ENCODE measurements at places on chromosomes 3 and 15.

DNA sequence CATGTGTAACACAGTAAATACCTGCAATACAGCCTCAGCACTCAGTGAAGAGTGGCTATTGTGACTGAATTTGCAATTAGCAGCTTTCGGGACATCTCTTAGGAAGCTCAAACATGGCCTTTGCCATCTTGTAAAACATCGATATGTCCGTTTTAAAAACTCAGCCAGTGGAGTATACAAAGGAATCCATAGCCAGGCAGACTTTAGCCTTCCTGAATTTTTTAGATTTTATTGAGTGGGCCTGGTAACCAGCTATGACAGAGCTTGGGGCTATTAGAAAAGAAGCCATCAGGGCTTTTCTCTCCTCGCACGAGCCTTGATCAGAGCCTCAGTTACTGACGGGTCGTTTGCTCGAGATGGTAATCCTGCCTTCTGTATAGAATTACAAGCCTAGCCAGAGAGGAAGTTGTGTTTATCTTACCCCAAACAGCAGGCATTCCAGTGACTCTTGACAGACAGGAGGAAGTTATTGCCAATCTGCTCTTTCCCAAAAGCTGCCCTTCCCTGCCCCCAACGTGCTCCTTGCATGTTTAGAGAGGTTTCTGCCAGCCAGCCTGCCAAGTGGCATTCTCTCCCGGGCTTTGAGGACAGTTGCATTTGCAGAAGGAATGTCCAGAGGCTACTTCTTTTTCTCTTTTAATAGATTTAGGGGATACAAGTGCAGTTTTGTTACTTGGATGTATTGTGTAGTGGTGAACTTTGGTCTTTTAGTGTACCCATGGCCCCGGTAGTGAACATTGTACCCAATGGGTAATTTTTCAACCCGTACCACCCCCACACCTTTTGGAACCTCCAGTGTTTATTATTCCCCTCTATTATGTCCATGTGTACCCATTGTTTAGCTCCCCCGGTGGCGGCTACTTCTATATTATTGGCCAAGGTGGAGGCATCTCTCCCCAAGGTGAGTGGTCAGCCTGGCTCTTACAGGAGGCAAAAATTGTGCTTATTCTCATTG lies 40.6 kb downstream of the ITPR1 start:
- DNase-seq = no peak

- DNase-seq = no peak
Observed at GRCh38 chr3:181056136-181056732, 66.7 kb upstream of the DNAJC19 start.

DNA sequence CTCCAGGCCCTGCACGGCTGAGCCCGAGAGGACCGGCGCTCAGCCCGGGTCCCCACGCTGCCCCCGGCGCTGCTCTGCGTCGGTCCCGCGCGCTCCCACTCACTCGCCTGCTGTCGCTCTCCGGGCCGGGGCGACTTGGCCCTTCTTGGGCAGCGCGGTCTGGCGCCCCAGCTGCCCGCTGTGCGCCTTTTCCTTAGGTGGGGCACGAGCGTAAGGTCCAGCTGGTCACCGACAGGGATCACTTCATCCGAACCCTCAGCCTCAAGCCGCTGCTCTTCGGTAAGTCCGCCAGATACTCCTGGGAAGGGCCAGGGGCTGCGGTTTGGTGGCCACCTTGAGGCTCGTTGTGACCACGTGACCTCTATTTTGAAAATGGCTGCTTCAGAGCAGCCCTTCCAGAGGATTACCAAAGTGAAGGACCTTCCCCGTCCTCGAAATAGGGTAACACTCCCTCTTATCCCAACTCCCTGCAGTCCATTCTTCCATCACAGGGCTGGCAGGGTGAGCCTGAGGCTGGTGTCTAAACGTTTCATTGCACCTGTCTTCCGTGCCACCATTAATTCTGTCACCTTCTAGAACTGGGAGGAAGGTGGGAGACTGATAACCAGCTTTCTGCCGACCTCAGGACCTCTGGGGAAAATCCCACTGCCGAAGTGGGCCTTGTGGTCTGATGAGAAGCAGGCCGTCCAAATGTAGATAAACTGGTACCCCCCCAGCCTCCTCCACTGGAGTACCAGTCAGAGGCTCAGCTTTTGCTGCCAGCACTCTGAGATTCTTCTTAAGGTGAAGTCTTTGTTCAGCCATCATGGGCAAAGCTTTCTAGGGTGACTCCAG lies 812 bp downstream of the P4HTM start:
- no peak for DNase-seq

DNA sequence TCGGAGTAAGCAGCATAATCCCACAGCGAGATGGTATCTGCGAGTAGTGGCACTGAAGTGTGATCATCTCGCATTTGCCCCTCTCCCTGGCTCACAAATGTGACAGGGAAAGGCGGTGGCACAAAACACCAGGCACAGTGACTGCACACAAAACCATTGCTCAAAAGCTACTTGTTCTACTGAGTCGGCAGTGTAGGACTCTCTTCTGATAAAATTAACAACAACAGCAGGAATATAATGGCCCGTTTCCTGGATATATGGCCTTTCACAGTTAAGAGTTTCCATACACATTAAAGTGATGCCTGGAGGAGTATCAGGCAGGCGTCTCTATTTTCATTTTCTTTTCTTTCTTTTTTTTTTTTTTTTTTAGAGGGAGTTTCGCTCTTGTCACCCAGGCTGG lies 69.0 kb downstream of the MYO1E start:
- DNase-seq = no peak

GRCh38 chr15:51706291-51706690 lies 25.0 kb downstream of the SCG3 start:
- no peak for DNase-seq

GRCh38 chr3:114615523-114616085 lies 321.8 kb downstream of the TIGIT start:
- no peak for DNase-seq

- DNase-seq = no peak
Observed at GRCh38 chr3:127644641-127645370, 15.8 kb downstream of the PODXL2 start.

GRCh38 chr15:96392380-96393208 lies 62.1 kb downstream of the NR2F2 start:
- no peak for DNase-seq

DNA sequence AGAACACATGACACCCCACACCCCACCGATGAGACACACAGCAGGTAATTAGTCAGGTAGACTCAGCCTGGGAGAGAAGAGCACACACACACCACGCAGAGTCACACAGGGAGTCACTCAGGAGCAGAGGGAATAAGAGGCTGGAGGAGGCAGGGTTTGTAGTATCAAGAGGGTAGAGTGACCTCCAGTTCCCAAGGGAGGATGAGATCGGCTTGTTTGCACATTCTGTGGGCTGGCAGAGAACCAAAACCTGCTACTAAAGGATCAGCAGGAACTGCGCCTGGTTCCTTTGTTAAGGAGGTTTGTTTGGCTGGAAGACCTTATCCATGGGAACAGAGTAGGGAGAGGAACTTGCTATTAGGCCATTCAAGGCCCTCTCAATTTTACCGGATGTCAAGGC lies 281.4 kb upstream of the SLCO3A1 start:
- no peak for DNase-seq

- DNase-seq = no peak
Observed at GRCh38 chr3:53171827-53172505, 11.0 kb downstream of the PRKCD start.

GRCh38 chr3:191298846-191299245 lies 30.3 kb upstream of the CCDC50 start:
- DNase-seq = no peak

- DNase-seq = no peak
Observed at GRCh38 chr3:158233791-158234190, 123.9 kb downstream of the RSRC1 start.

DNA sequence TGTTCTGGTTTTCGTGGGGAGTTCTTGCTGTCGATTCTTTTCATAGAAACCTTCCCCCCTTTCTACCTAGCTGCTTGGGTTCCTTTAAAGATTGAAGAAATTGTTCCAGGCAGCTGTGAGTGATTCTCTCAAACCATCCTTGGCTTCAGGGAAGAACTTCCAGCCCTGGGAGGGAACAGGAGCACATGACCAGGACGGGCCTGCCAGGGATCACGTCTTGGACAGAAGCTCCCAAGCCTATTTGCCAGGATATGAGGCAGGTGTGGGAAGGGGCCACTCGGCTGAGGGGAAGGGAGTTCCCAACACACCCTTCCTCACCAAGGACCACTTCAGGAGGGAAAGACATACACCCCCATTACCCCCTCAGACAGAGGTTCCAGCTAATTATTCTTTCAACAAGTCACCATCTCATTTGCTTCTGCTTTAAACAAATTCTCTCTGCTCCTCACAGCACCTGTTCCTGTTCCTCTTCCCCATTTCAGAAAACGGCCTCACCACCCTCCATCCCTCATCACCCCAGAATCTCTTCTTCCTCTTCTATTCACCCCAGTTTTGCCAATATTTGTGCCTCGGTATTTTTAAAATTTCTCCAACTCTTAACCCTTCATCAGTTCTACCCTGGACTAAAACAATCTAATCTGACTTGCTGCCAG lies 62.5 kb downstream of the WHAMM start:
- DNase-seq = no peak

- DNase-seq = no peak
Observed at GRCh38 chr3:69472093-69472492, 86.2 kb upstream of the FRMD4B start.

- DNase-seq = no peak
Observed at GRCh38 chr3:54793171-54793570, 134.7 kb downstream of the LRTM1 start.

DNA sequence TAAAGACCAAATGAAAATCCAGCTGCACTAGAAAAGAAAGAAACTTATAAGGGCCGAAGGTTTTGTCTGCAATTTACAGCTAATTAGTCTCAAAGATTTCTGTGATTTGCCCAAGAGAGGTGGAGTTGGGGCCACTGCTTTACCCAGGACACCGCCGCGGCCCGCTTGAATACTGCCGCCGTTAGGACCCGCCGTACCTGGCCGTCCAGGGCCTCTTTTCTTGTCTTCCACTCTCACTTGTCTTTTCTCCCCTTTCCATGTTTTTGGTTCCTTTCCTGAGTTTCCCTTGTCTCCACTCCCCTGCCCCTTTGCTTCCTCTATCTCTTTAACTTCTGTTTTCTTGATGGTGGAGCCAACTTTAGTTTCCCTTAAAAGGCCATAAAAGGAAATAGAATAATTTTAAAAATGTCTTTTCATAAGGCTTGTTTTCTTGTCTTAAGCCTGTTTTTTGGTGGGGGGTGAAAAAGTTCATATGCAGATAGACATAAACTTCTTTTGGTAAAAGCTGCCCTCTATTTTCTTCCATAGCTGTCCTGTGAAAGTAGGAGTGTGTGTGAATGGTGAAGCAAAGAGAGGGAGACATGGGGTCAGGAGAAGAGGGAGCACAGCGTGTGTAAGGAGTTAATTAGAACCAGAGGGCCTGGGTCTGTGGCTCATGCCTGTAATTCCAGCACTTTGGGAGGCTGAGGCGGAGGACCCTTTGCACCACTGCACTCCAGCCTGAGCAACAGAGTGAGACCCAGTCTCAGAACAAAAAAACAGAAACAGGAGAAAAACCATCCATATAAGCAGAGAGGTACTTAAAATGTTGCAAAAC lies 16.0 kb upstream of the CCNL1 start:
- DNase-seq = no peak

DNA sequence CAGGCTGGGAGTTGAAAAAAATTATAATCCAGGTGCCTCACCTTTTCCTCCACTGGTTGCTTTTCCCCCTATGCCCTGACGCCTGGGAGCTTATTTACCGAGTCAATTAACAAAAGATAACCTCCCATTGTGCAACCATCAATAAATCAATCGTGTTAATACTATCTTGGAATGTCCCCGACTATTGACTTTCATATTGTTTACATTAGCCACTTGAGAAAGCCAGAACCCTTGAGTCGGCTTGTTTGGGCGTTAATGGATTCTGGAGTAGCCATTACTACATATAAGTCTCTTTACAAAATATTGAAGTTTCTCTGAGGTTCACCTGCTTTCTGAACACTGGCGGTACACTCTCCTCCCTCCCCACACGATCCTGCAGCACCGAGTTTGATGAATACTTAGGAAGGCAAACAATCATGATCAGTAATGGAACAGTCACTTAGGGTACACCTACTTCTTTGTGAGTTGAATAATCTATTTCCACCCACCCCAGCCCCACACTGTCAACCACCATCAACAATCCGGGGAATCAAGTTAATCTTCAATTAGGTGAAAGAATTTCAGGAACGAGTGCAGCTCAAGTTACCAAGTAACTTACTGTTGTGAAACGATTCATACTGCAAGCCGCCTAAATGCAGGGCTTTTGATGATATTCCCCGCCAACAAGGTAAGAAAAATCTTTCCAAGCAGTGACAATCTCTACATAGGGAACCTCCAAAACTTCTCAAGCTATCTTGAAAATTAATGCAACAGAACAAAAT lies 159.3 kb upstream of the NR2F2 start:
- no peak for DNase-seq

DNA sequence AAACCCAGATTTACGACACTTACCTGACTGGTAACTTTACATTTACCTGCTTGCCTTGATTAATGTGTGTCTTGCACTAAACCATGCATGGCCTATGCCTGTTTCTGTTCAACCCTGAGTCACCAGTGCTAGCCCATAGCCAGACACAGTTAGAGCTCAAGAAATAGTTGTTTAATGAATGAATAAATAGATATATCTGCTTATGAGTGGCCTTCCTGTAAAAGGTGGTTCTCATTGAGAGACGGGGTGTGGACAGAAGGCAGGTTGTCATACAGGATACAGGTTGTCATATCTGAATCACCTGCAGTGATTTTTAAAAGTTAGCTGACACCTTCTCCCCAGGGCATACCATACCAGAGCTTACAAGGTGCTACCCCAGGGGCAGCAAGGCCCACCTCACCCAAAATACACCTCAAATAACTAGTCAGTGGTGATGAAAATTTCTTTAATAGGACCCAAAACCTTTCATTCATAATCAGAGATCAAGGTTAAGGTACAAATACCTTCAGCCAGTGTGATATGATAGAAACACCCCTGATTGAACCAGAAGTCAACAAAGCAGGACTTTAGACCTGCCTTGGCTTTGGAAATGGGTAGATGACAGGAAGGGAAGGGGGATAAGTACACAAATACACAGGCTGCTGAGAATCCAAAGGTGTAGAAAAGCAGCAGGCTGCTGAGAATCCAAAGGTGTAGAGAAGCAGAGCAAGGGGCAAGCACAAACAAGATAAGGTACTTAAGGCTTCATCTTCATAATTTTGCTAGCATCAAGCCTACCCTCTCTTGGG lies 45.4 kb upstream of the TSC22D2 start:
- no peak for DNase-seq

DNA sequence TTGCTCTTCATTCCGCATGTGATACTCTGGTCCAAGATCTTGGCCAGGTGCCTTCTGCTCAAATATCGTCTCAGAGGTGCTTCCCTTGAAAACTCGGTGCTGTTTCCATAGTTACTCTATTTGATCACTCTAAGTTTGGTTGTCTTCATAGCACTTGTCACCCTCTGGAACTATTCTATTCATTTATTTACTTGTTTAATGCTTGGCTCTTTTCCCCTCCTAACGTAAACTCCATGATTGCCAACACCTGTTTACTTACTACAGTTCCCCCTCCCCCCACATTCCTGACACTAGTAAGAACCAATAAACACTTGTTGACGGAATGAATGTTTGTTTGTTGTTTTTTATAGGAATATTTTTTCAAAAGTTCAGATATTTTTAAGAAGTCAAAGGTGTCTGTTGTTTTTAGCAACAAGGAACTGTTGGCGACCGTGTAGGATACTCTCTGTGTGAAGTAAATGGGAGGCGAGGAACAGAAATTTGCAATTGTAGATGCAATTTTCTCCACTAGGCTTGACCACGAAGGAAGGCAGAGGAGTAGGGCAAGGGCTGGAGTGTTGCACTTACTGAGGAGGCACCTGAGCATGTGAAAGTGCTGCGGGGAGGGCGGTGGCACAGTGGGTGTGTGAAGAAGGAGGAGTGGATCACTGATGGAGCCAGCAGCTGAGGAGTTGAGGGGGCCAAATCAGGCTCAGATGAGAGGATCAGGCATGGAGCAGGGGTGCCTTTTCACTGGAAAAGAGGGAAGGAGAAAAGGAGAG lies 48.4 kb downstream of the MOBP start:
- DNase-seq = no peak
